CD4-positive, alpha-beta memory T cell (primary cell): ENCODE measurements at places on chromosomes 6 and 20.

DNA sequence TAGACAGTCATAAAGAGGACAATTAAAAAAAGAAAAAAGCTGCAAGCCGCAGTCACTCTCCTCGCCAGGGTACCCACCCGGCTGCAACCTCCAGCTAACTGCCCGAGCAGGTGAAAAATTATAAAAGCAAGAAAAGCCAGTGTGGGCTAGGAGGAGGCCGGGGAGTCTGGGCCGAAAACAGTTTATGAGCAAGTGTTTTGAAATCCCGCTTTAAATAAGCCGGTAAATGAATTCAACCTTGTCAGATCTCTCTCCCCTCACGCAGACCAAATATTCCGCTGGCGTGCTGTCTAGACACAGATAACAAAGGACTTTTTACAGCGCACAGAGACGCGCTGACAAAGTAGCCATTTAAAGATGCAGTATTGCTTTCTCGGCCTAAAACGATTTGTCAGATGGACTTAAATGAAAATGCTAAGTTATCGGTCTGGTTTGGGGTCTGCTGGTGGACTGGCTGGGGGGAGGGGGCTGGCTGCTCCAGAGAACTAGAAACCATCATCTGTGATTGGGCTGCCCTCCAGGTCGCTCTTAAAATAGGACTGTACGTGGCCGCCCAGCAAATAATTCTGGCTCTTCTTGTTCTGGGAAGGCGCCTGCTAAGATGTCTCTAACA, 24.6 kb downstream of the PMEPA1 start:
- DNase-seq: no peak

- no peak for DNase-seq
Observed at GRCh38 chr20:51752343-51752951, 15.7 kb downstream of the ATP9A start.

GRCh38 chr6:156809446-156810178, 32.4 kb downstream of the ARID1B start:
- no peak for DNase-seq

DNA sequence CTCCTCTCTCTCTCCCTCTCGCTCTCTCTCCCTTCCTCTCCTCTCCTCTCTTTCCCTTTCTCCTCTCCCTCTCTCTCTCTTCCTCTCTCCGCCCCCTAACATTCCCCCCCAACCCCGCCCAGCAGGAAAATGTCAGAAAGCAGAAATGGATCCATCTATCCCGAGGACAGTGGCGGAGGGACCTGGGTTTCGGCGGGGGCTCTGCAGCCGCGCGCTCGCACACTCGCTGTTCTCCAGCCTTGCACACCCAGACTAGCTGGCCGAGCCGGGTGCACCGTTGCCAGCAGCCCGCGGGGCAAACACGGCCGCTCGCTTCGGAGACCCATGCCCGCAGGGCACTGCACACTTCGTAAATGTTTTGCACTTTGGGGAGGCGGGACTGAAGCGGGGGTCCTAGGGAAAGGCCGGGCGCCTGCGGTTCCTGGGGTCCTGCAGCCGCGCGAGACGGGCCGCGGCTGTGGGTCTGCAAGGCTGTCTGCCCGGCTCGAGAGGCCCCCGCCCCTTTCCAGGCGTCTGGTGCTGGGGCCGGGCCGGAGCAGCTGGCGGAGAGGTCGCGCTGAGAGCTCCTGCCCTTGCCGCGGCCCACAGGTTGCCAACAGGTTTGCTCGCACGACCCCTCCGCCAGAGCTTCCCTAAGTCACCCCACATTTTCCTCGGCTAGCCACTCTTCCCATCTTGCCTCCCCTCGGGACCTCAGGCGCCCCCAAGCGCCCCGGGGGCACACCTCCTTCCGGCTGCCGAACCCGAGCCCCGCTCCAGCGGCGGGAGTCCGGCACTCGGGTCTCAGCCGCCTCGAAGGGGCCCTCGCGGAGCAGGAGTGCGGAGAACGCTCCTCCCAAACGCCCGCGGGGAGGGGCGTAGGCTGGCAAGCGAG, 818 bp upstream of the MDGA1 start:
- peak; percentile 74 for DNase-seq

DNA sequence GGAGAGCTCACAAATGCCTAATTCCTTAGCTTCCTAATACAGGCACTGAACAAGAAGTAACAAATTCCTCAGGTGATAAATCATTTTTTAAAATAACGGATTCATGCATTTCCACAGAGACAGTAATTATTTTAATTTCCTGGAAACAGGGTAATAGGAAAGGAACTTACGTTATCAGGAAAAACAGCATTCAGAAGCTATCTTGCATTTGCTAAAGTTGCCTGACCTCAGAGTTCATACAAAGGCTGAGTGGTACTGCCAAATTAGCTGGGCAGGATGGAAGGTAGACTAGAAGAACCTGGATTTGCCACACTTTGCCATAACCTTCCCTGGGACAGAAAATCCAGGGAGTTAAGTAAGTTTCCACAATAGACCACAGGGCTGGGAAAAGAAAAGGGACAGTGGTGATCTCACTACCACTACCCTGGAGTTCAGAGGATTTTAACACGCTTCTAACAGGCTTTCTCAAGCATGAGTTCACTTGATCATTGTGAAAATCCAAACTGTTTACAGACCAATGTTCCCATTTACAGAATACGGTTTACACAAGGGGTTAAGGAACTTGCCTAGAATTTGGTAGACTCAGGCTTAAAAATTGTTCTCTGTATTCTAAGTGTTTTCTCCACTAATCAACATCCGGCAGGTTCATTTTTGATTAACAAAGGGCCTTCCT, 57.0 kb downstream of the KIF13A start:
- no peak for DNase-seq

DNA sequence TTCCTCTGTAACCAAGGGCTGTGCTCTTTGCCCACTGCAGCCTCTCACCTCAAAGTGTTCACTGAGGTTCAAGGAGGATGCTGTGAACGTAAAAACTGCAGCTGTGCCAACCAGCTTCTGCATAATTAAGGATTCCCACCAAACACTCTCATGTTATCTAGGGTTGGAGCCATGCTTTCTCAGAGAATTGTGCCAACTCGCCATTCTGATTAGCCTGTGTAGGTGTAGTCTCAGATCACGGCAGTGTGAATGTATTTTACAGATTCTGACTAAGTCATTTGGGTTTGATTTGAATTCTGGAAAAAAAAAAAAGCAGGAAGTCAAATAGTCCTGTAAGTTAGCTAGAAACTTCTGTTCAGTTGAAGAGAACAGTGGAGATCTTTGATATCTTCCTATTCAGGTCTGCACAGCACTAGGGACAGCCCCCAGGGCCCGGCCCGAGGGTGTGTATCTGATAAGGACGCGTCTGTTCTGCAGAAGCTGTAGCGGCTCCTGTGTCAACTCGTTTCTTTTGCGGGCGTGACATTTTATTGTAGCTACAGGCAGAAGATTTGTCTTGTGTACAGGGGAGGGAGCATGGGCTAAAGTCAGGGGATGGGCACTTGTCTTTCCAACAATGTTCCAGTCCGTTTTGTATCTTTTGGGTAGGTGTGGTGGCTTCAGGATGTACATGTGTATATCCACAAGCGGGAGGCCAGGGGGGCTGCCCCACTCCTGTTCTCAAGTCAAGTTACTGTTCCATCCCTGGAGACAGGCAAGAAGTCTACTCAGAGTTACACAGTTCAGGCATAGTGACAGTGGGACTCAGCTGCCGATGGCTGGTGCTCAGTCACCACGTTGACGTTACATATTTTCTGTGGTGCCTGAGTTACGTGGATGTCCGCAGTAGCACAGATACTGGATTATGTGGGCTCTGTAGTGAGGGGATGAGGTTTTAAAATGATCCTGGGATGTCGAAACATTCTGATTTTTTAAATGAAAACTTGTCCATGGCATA, 12.4 kb downstream of the IRF4 start:
- no peak for DNase-seq

GRCh38 chr6:88840796-88841539, 122.5 kb downstream of the RNGTT start:
- no peak for DNase-seq

- DNase-seq: no peak
Observed at GRCh38 chr6:77092971-77093370, 370.3 kb downstream of the HTR1B start.

DNA sequence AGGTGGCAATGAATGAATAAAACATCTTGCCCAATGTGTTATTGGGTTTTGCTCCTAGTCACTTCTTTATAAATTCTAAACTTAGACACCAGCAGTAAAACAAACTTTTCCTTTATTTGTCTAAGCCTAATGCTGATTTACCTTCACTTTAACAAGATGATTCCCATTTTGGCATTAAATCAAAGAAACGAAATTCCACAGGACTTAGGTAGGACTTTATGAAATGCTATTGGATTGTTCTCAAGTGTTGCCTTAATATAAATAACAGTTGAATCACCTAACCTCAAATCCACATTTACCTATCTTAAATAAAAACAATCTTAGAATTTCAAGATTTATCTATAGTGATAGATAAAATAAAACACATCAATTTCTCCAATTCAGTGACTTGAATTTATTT, 831.8 kb downstream of the EPHA7 start:
- DNase-seq: no peak

DNA sequence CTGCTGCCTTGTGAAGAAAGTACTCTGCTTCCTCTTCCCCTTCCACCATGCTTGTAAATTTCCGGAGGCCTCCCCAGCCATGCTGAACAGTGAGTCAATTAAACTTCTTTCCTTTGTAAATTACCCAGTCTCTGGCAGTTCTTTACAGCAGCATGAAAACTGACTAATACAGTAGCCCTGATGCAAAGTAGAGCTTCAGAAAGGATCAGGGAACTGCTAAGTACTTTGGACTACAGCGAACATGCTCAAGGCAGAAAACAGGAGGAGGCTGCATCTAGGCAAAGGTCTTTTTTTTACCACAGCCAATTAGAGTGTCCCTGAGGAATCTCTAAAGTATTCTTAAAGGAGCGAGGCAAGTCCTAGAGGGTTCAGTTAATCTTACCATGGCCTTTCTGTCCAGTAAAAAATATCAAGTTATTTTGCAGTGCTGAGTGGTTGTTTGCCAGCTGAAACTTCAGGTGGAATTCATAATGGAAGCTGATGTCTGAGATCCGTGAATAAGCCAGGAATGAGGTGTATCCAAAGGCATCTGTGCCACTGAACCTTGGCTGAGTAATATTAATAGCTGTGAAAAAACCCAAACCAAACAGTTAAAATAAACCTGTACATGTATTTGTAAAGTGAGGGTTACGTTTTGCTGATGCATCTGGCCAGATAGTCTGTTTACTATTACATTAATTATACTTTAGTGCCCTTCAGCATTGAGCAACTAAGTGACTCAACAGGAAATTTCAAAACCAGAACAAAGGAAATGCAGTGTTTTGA, 170.4 kb downstream of the PHF3 start:
- no peak for DNase-seq

DNA sequence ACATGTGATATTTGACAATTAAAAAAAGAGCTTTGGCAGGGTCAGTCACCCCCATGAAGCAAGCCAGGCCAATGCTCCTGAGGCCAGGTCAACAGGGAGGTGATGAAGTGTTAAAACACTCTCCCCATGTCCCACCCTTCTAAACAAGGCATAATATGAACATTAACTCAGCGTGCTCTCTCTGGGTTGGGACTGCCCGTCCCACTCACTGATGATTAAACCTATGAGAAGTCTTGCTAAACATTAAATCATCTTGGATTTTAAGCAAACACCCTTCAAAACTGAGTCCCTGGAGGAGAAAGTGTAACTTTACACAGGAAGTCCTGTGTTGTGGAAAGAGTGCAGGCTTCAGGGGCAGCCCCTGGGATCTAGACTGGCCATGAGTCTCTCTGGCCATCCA, 558.5 kb downstream of the CD83 start:
- no peak for DNase-seq

DNA sequence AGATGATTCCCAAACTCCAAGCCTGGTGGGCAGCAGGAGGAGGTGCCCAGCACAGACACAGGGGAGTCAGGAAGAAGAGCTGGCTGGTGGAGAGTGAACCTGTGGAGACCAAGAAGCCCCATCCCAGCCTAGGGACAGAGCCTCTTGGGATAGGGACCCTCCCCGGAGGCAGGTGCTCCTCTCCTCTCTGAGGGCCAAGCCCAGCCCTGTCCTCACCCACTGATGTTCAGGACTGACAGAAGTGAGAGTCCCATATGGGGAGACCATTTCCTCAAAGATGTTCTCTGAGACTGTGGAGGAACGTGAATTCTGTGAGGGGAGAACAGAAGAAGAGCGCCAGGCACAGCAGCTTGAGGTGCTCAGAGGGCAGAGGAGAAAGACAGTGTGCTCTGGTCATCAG, 2.4 kb upstream of the EBF4 start:
- no peak for DNase-seq

- DNase-seq: no peak
Observed at GRCh38 chr6:136840276-136841001, 18.0 kb downstream of the PEX7 start.

DNA sequence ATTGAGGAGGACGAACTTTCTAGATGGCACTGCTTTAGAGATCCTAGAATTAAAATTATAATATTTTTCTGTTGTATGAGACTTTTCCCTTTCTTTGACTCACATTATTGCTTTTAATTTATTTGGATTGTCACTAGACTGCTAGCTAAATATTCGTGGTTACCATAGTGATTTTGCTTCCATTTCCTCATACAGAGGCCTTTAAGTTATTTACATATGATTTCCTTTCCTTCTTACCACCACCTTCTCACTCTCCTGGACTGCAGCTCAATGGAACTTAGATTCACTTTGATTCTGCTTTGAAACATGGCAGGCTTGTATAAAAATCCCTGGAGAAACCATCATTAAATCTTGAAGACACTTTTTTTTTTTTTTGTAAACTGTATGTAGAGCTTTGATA, 222.9 kb downstream of the LAMA2 start:
- DNase-seq: no peak

- no peak for DNase-seq
Observed at GRCh38 chr6:6583836-6584235, 4.7 kb upstream of the LY86 start.

GRCh38 chr6:45830441-45831139, 185.1 kb downstream of the CLIC5 start:
- peak; percentile 17 for DNase-seq

DNA sequence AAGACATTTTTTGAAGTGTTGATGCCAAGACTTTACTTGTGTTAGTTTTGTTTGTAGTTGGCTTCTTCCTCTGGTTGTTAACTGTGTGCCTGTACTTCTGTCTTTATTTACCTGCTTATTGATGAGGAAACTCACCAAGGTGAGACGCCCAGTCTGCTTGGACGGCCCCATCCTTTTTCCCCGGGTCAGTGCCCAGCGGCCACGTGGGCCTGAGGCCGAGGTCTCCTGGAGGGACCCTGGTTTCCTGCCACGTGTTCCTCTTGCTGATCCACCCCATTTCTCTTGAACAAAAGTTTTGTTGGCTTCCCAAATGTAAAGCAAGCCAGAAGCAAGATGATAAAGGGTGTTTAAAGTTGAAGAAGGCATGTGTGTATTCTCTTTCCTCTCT, 24.8 kb downstream of the DUSP22 start:
- DNase-seq: no peak

GRCh38 chr6:26420688-26421171, 18.7 kb downstream of the BTN3A1 start:
- peak; percentile 42 for DNase-seq

GRCh38 chr6:45365036-45365435, 12.7 kb downstream of the SUPT3H start:
- DNase-seq: no peak

DNA sequence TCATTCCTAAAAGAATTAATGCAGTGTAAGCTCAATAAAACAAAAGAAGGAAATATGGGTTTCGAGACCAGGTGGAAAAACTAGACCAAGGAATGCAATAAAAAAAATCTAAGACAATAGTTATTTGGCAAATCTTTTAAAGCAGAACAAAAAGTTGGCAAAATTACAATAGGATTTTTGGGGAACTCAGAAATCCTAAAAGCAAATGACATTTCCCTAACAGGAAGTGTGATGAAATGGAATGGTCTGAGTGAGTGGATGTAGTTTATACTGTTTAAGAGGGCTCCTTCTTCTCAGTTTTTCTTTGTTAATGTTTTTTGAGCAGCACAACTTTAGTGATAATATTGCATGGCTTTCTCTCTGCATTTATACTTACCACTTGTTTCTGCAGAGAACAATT, 190.0 kb downstream of the PLCB4 start:
- no peak for DNase-seq
